Omental fat pad (tissue), 4 donors: ENCODE measurements at places on chromosomes 3 and 15.

GRCh38 chr3:138200424-138200823 is 13.3 kb downstream of the ARMC8 start:
- no peak for DNase-seq

DNA sequence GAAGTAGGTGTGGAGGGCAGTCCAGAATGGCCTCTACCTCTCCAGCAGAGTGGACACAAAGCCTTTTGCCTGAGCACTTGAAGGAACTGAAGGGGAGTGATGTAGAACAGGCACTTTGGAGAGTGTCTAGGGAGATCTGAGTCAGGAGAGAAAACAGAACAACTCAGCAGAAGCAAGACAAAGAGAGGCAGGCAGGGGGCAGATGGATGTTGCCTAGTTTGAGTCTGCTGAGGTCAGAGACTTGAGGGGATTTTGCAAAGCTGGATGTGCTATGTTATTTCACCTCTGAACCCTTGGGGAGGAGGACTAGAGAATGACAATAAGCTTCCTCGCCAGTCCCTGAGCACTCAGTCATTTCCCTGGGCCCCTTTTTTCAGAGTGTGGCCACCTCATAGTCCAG is 366.4 kb downstream of the EPHB1 start:
- DNase-seq = no peak

DNA sequence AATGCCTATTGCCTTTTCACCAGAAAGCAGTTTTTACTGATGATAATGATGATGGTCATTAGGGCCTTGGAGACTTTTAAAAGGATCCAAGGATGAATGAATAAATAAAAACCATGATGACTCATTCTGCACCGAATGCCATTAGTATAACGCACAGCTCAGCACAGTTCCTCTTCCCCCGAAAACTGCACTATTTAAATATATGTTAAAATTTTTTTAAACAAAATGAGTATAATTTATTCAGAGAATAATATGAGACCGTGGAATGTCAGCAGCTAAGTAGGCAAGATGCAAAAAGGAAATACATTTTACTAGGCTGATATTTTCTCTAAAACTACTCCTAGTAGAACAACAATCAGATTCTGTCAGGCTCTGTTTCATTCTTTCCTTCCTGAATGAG is 83.4 kb upstream of the NANOGP8 start:
- DNase-seq = no peak

DNA sequence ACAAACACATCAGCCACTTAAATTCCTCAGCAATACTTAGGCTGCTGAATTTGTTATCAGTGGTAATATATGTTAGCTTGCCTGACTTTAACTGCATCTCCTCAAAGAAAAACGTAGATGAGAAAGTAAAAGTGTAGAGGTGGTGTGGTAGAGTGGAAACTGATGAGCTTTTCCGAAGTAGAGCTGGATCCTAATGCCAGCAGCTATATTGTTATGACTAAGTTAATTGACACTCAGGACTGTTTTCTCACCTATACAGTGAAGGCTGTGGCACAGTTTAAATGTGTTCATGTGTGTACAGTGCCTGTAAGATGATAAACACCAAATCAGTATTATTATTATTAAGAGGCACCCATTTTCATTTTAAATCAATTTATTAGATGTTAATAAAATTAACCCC is 174.9 kb downstream of the TNIK start:
- no peak for DNase-seq

DNA sequence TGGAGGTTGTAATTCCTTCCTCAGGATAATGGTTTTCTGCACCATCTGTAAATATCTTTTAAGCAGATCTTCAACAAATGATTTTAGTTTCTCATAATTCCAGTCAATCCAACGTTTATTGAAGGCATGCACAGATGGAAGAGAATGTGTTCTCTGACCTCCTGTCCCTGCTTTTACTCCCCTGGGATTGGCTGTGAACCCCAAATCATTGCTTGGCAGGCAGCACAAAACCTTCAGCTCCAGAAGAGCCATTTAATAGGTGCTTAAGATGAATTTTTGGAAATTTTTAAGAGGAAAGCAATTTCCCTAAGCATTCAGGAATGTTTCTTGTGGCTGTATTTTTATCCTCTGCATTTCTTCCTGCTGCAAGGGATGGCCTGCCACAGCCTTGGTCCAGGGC is 25.5 kb upstream of the THSD4 start:
- DNase-seq = no peak

- no peak for DNase-seq
Measured at GRCh38 chr3:124097362-124098131, 105.6 kb upstream of the ROPN1 start.

GRCh38 chr3:37920156-37920699 is 58.5 kb downstream of the CTDSPL start:
- no peak for DNase-seq

DNA sequence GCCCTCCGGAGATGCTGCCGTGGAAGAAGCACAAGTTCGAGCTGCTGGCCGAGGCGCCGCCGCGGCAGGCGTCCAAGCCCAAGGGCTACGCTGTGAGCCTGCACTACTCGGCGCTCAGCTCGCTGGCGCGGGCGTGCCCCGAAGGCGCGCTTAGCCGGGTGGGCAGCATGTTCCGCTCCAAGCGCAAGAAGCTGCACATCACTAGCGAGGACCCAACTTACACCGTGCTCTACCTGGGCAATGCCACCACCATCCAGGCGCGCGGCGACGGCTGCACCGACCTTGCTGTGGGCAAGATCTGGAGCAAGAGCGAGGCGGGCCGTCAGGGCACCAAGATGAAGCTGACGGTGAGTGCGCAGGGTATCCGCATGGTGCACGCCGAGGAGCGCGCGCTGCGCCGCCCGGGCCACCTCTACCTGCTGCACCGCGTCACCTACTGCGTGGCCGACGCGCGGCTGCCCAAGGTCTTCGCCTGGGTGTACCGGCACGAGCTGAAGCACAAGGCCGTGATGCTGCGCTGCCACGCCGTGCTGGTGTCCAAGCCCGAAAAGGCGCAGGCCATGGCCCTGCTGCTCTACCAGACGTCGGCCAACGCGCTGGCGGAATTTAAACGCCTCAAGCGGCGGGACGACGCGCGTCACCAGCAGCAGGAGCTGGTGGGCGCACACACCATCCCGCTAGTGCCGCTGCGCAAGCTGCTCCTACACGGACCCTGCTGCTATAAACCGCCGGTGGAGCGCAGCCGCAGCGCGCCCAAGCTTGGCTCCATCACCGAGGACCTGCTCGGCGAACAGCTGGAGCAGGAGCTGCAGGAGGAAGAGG is 1.3 kb downstream of the FAM43A start:
- no peak for DNase-seq

- no peak for DNase-seq
Measured at GRCh38 chr3:38016410-38016809, 13.0 kb downstream of the PLCD1 start.

- no peak for DNase-seq
Measured at GRCh38 chr15:96268442-96269204, 61.9 kb upstream of the NR2F2 start.
